ENCODE measurements at places on chromosomes 11 and 22.

DNA sequence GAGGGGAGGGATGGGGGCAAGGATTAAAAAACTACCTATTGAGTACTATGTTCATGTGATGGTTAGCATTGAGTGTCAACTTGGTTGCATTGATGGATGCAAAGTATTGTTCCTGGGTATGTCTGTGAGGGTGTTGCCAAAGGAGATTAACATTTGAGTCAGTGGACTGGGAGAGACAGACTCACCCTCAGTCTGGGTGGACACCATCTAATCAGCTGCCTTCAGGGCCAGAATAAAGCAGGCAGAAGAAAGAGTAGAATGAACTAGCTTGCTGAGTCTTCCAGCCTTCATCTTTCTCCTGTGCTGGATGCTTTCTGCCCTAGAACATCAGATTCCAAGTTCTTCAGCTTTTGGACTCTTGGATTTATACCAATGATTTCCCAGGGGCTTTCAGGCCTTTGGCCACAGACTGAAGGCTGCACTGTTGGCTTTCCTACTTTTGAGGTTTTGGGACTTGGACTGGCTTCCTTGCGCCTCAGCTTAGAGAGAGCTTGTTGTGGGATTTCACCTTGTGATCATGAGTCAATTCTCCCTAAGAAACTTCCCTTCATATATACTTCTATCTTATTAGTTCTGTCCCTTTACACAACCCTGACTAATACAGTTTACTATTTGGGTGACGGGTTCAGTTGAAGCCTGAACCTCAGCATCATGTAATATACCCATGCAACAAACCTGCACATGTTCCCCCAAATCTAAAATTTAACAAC is 70.2 kb downstream of the MTNR1B start:
- DNase-seq, result no peak

- DNase-seq, result no peak
These were observed 19.7 kb downstream of the RASD2 start for GRCh38 chr22:35560366-35560765.

DNA sequence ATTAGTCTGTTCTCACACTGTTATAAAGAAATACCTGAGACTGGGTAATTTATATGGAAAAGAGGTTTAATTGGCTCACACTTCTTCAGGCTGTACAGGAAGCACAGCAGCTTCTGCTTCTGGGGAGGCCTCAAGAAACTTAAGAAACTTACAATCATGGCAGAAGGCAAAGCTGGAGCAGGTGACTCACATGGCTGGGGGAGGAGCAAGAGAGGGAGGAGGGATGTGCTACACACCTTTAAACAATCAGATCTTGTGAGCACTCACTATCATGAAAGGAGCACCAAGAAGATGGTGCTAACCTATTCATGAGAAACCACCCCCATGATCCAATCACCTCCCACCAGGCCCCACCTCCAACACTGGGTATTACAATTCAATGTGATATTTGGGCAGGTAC is 381.6 kb downstream of the ETS1 start:
- DNase-seq, result no peak

GRCh38 chr22:39254789-39255298 is 10.1 kb upstream of the PDGFB start:
- no peak for DNase-seq

- DNase-seq, result no peak
These were observed 986 bp downstream of the NLRP10 start for GRCh38 chr11:7964261-7964660.

DNA sequence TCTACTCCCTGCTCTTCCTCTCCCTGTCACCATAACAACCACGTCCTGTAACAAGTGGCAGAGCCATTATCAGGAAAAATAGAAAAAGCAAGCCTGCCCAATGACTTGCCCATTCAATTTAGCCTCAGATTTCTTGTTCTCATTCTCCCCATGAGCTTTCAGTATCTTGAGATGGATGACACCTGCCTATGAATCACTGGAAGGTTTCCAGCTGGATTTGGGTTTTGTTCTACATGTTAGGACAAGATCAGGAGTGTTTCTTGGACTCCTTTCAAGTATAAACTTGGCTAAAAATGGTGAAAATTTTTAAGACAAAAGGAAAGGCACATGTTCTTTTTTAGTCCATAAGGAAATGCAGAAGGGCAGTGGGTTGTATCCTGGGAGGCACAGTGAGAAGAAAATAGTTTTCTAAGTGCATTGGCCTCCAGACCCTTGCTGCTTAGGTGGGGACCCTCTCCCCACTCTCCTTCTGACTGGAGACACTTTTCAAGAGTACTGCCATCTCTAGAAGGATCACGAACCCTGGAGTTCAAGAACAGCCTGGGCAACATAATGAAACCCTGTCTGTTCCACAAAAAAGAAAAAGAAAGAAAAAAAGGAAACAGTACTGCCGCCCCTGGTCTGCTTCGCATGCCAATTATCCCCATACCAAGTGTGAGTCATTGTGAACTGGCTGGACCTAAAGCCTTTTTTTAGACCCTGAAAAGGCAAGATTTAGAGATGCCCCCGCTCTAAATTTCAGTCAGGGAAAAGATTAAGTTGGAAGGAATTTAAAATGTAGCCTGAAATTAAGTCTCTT is 51.0 kb downstream of the MTNR1B start:
- no peak for DNase-seq

DNA sequence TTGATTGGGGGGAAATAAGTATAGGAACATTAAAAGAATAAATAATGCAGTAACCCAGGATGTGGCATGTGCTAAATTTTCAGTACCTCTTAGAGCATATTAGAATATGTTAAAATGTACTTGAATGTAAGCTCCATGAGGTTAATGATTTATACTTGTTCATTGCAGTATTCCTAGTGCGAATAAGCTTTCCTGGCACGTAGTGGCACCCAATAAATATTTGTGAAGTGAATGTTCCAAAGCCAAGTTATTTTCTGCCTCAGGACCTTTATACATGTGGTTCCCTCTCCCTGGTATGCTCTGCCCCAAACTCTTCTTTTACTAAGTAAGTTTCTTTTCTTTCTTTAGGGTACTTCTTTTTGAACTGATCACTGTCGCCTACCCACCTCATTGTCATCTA is 118.8 kb downstream of the DBX1 start:
- DNase-seq, result no peak

GRCh38 chr11:63839508-63840355 is 822 bp downstream of the MARK2 start:
- DNase-seq, result no peak

- no peak for DNase-seq
These were observed 143.1 kb upstream of the RASSF10 start for GRCh38 chr11:12865863-12866595.

DNA sequence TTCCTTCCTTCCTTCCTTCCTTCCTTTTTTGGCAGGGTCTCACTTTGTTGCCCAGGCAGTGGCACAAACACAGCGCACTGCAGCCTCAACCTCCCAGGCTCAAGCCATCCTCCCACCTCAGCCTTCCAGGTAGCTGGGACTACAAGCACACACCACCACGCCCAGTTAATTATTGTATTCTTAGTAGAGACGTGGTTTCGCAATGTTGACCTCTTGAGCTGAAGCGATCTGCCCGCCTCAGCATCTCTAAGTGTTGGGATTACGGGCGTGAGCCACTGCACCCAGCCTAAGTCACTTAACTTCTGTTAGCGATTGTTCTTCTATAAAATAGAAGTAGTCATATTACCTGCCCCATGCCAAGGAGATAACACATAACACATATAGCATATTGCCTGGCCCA is 2.8 kb upstream of the SYTL2 start:
- no peak for DNase-seq

DNA sequence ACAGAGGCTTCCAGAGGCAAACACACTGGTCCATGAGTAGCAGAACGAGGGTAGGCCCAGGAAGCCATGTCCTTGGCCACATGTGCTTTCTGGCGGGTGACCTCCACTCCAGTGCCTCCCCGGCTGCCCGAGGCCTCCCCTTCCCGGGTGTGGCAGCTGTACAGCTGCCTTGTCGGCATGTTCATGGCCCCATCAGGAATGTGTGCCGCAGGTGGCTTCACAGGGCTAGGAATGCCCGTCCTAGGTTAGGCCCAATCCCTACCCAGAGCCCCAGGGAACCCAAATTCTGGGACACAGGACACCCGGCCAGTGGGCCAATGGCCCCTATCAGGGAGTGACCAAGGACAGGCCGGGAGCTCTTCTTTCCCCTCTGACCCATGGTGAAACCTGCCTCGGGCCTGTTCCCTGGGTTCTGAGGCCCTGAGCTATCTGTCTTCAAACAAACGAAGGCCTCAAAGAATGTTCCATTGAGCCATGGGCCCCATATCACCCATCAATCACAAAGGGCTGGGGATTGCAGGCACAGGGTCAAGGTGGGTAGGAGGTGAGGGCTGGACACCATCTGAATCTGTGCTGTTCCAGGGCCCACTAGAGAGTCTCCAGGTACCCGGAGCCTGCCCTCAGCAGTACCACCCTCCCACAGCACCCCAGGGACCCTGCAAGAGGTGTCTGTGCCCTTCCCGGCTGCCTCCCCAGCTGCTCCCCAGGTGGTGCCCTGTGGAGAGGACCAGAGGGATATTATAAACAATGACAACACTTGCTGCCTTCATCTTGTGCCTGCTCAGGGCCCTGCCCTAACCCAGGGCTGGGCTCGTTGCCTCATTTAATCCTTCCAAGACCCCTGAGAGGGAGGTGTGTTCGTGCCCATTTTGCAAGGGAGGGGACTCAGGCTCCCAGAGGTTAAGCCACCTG is 4.0 kb upstream of the CDKN1C start:
- DNase-seq, result no peak

DNA sequence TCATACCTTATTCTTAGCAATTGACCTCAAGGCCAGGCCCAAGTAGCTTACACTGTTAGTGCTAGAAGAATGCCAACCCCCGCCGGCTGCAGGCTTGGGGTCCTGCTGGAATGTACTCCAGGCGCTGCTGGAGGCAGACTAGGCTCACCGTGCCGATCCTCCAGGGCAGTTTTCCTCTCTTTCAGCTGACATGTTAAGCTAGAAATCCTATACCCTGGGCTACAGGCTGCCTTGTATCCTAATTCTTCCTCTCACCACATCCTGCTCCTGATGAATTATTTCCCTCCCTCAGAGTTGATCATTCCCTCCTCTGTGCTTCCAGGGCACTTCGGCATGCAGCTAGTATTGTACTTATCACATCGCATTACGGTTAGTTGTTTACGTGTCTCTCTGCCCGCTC is 3.4 kb downstream of the SPTBN2 start:
- no peak for DNase-seq

- DNase-seq, result no peak
These were observed 224.2 kb downstream of the GUCY1A2 start for GRCh38 chr11:106794058-106794457.

DNA sequence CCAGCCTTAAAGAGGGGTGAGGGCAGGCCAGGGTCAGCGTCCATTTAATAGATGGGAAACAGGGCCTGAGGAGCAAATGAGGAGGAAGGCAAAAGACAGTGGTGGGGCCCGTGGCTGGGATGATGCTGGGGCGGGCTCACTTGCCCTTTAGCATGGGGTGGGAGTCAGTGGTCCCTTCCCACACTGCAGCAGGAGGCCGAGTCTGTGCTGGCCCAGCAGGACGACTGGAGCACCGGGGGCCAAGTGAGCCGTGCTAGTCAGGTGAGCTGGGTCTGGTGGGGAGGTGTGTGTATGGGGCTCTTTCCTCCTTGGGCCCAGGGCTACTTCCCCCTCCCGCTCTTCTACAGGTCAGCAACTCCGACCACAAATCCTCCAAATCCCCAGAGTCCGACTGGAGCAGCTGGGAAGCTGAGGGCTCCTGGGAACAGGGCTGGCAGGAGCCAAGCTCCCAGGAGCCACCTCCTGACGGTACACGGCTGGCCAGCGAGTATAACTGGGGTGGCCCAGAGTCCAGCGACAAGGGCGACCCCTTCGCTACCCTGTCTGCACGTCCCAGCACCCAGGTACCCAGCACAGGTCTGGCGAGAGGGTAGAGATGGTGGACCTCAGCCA is 12.8 kb downstream of the SCYL1 start:
- DNase-seq, result no peak

- no peak for DNase-seq
These were observed 40.8 kb downstream of the ZNF214 start for GRCh38 chr11:6979365-6979764.

GRCh38 chr22:19152942-19153883 is 3.1 kb upstream of the GSC2 start:
- DNase-seq, result no peak

GRCh38 chr11:60204922-60205321 is 22.0 kb upstream of the MS4A6A start:
- no peak for DNase-seq

DNA sequence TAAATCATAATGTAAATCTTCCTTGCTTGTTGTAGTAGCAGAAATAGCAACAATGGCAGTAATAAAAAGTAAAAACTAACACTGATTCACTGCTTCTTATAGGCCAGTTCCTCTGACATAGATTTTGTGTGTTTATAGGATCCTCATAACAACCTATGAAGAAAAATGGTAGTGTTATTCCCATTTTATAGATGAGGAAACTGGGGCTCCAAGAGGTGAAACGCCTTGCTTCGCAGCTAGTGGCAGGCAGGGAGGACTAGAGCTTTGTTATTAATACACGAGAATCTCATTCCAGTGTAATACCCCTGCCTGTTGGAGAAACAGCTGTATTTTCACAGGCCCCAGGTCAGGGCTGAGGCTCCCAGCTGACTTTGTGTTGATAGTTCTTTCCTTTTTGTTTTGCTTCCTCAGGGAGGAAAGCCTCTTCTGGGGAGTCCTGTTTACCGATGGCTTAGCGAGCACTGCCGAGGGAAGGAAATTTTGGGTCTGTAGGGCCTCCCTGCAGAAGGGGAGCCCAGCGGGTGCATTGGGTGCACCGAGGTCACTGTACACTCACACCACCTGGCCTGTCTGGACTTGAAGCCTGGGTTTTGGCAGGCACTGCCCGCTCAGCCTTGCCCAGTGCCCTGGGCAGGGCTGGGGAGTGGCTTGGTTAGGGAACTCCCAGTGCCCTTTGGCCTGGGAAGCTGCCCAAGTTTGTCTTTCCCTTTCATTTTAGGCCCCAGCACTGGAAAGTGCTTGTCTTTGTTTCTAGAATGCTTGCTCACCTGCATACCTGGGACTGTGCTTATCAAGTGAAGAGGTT is 13.5 kb downstream of the KIAA1671 start:
- DNase-seq, result no peak

DNA sequence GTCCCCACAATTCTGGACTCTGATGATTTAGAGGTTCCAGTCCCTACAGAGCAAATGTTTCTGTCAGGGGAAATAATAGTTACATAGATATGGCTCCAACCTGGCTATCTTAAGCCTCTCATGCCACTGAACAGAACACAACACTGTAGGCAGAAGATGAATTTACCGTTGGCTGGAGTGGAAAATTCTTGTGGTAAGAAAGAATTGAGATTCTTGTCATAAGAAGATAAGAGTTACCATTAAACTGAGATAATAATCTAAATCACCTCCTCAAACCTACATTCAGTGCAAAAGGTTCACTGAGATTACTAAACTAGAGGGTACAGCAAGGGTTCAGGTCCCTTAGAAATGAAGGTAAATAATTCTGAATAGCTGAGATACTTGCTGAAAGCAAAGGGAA is 10.1 kb upstream of the NAALAD2 start:
- DNase-seq, result no peak

GRCh38 chr11:16796311-16796710 is 57.9 kb downstream of the C11orf58 start:
- no peak for DNase-seq

GRCh38 chr11:119318240-119319135 is 1.6 kb upstream of the MCAM start:
- no peak for DNase-seq

Measured in NCI-H526 (cell line).